Left hindlimb (tissue), 1 donor: ENCODE measurements at places on chromosomes 3 and 15.

DNA sequence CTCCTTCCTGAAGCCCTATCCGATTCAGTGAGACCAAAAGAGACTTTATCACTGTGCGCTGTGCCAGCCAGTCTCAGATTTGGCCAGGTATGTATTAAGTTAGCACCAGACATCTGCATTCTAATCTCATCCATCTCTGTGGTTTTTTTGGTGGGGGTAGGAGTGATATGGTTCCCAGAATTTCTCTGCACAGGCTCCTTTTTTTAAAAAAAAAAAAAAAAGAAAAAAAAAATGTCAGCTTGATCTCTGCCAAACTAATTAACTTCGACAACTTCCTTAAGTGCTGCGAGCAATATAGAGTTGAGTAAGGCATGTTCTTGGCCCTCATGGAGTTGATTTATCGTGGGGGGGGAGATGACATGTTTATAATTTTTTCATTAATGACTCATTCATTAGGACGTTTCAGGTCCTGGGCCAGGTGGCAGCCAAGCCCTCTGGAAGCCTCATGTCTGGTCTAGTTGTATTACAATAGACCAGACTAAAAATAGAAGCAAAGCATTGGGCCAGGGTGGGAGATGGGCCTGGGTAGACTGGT is 12.9 kb downstream of the SLCO3A1 start:
- no peak for DNase-seq

DNA sequence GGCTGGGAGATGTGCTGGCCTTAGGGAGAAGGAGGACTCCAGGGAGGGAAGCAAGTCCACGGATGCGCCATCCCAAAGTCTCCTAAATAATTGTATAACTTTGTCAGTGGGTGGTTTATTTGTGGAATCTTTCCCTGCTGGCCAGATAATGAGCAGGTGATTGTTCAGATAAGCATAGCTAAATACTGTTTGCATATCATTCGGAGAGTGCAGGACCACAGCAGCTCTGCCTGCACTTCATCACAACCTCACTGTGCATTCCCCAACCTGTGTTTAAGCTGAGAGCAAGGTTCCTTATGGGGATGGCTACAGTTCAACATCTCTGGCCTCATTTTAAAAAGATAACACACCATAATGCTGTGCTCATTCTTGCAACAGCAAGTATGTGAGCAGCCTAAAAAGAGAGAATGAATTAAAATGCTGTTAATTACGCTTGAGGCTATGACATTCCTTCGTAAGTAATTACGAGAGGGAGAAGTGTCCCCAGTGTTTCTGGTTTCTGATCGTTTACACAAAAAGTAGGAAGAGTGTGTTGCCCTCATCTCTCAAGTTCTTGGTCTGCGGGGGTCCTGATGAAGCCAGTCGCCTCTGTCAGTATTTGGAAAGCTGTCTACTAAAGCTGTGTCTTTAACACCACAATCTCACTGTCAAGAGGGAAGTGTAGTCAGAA is 272.0 kb upstream of the RORA start:
- no peak for DNase-seq

DNA sequence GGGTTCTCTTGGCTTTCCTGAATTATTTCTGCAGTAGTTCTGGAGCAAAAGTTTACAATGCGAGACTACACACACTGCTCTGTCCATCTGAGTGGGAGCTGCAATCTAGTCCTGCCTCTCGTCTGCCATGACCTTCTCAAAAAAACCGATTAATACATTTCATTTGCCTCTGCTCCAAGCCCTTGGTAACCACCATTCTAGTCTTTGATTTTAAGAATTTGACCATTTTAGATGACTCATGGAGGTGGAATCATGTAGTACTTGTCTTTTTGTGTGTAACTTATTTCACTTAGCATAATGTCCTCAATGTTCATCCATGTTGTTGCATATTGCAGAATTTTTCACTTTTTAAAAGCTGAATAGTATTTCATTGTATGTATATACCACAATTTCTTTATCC is 356.9 kb downstream of the SV2B start:
- no peak for DNase-seq

DNA sequence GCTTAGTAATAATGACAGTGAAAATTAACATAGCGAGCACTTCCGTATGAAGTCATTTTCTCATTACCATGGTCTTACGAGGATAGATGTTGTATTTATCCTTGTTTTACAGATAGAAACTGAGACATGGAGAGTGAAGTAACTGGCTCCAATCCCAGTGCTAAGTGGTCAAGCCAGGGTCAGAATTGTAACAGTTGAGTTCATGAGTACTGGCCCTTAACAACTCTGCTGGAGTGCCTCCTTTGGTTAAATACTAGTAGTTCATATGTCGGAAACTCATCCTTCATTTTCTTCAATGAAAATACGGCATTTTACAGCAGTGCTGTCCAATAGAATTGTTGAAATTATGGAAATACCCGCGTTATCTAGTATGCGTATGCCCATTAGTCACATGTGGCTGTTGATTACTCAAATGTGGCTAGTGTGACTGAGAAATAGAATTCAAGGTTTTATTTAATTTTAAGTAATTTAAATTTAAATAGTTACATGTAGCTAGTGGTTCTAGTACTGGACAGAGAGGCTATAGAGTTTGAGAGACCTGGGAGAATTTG is 32.5 kb downstream of the FNDC3B start:
- no peak for DNase-seq

GRCh38 chr15:64859226-64859625 is 17.5 kb downstream of the PLEKHO2 start:
- DNase-seq = no peak

DNA sequence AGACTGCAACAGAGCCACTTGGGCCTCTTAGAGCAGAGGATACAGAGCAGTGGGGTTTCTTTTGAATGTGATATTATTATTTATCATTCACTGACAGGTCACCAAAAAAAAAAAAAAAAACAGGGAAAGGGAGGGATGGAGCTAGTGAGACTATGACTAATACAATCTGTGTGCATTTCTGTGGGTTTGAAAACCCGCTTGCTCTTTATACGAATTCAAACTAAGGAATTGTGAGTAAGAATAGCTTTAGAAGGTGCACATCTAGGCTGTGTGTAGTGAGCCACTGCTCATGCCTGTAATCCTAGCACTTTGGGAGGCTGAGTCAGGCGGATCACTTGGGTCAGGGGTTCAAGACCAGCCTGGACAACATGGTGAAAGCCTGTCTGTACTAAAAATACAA is 186.6 kb upstream of the MANF start:
- no peak for DNase-seq

GRCh38 chr3:139555249-139555648 is 15.7 kb upstream of the RBP1 start:
- DNase-seq = no peak

GRCh38 chr3:94069194-94069813 is 6.4 kb downstream of the NSUN3 start:
- DNase-seq = no peak
